ENCODE measurements at places on chromosomes 13 and 19.

GRCh38 chr13:75368167-75368566 lies 113.8 kb downstream of the TBC1D4 start:
- DNase-seq: no peak

DNA sequence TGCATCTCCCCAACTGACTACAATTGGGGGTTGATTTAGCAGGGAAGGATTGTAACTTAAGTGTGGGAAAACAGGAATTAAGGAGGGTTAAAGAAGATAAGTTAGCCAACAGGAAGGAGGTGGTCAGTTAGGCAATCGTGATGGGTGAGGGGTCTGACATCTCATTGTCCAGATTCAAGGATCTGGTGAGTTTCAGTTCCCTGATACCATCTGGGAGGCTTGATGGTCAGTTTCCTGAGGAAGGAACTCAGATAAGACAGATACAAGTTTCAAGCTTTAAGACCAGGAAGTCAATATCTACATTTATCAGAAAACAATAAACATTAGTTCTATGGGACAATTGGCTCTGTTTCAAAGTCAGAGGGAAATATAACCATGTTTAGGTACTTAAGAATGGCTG lies 601.8 kb downstream of the SLITRK6 start:
- no peak for DNase-seq

DNA sequence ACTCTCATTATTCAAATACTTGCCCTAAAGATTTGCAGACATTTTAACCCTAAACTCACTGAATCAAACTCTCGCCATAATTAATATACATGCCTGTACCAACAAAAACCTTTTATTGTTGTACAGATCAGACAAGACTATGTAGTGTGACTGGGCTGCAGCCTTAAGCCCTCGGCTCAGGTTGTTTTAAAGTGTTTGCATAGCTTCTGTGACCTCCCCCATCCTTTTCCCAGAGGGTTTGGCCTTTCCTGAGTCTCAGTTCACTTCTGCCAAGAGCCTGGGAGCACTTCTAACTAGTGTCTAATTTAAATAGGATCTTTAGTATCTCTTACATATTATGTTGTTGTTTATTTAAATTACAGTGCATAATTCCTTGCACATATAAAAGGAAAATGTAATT lies 158.2 kb downstream of the HS6ST3 start:
- DNase-seq: no peak

GRCh38 chr19:51326216-51327065 lies 15.0 kb downstream of the IGLON5 start:
- no peak for DNase-seq

GRCh38 chr19:2154587-2155075 lies 3.3 kb upstream of the AP3D1 start:
- no peak for DNase-seq

DNA sequence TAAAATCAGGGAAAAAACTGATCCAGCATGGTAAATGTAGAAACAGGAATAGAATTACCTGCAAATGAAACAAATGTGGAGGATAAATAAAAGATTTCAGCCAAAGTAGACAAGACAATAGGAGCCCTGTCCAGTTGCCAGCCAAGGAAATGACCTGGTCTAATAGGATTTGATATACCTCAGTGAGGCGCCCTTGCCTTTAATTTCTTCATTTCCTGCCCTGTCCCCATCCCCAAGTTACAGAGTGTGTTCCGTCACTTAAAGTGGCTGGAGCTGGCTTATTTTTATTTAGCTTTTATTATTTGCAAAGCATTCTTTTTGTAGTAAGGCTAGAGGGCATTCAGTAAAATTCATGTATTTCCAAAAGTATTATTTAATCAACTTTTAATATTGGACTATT lies 1022.0 kb downstream of the EFNB2 start:
- no peak for DNase-seq

GRCh38 chr13:49560270-49561061 lies 24.9 kb downstream of the RCBTB1 start:
- no peak for DNase-seq

- no peak for DNase-seq
Measured at GRCh38 chr19:46760363-46760762, 14.1 kb upstream of the STRN4 start.

DNA sequence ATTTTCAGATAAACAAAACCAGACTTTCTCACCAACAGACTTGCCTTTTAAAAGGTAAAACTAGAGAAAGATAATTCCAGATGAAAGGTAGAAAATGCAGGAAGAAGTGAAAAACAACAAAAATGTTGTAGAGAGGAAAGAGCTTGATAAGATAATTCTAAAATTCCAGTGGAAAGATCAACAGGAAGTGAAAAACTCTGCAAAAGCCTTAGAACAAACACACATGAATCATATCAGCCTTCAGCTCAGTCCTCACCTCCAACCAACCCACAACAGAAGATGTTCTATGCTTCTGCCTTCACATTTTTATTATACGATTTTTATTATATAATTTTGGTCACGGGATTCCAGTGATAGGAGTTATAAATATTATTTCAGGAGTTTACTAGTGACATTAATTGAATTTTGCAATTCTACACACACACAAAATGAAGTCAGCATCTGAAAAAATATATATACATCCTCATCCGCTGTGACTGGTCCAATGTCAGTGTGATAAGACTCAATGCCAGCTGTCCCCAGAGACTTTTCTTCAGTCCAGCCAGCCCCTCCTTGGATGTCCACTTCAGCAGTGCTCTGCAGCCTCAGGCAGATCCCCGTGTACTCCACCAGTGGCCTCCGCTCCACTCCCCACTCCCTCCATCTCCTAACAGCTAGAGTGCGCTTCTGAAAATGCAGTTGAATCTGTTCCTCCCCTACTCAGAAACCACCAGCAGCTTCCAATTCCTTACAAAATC lies 57.9 kb downstream of the GADD45B start:
- no peak for DNase-seq

DNA sequence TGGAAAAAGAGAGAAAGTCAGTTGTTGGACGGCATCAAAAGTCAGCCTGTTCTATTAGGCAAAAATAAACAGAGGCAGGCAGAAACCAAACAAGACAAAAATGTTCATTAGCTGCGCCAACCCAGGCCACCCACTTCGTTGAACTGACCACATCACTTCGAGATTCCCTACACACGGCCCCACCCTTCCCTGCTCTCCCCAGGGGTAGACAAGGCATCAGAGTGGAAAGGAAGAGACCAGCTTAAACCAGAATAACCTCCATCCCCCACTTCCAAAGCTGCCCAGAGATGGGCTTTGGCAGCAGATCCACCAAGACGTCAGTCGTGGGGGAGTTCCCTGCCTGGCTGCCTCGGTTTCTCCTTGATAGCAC lies 204.6 kb upstream of the TSHZ3 start:
- no peak for DNase-seq

- no peak for DNase-seq
Measured at GRCh38 chr13:73073050-73073449, 14.2 kb downstream of the KLF5 start.

- DNase-seq: no peak
Measured at GRCh38 chr19:3908266-3909054, 24.4 kb upstream of the NMRK2 start.

DNA sequence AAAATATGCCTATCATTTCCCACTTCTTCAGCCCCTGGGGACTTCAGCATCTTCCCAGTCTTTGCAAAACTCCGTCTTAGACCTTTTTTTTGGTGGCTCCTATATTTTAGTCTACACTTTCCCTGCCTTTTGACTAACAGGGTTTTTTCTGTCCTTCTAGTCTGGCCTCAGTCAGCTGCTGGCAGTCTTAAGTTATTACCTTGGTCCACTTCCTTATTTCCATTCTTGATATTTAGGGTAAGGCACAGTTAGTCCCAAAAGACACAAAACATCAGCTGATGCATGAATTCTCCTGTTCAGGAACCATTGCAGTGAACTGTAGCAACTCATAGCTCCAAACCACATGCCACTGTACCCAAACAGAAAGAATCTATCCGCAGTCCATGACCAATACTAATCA lies 234.6 kb upstream of the RFC3 start:
- no peak for DNase-seq

GRCh38 chr19:30111021-30111855 lies 169.2 kb downstream of the URI1 start:
- no peak for DNase-seq

GRCh38 chr13:39877134-39877533 lies 221.7 kb downstream of the COG6 start:
- DNase-seq: peak; percentile 59

GRCh38 chr19:34126966-34127365 lies 45.3 kb upstream of the LSM14A start:
- no peak for DNase-seq

DNA sequence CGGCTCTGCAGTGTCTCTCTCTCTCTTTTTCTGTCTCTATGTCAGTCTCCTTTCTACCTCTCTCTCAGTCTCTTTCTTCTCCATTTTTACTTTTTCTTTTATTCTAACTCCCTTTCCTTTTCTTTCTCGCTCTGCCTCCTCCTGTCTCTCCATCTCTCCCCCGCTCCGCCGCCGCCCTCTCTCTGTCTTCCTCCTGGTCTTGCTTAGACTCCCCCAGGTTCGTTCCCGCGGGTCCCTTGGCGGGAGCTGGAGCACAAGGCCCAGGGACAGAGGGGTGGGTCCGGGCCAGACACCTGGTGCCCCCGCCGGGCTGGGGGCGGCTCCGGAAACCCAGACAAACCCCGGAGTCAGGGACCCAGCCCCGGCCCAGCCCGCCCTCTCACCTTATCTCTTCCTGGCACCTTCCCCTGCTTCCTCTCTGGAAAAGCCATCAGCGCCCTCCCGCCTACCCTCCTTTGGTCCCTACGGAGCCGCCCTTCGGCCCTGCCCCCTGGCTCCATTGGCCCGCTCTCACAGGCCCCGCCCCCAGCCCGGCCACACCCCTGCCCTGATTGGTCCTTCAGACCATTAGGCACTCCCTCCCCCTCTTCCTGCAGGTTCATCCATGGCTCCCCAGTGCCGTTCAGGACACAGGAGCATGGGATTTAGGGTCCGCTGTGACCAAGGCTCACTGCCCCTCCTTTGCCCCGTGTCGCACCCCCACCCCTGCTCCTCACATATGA lies 15.4 kb upstream of the NOP53 start:
- no peak for DNase-seq

DNA sequence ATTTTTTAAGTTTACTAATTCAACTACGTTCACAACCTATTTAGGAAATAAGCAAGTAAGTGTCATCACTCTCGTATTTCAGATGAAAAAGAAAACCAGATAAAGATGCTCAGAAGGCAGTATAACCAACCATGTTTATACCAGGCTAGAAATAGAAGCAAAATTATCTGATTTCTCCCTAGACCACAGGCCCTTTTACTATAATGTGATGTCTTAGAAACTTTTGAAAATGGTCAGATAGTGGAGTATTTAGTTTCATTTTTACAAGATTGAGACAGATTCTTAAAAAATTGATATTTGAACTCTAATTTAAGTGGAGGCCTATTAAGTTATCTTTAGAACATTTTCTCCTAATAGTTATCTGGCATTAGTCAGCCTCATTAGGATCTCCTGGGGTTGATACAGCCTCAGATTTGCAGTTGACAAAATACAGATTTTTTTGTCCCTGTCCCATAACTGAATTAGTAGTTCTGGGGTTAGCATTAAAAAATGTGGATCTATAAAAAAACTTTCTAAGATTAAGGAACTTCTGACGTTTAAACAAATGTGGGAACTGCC lies 818.7 kb upstream of the PCDH9 start:
- no peak for DNase-seq

DNA sequence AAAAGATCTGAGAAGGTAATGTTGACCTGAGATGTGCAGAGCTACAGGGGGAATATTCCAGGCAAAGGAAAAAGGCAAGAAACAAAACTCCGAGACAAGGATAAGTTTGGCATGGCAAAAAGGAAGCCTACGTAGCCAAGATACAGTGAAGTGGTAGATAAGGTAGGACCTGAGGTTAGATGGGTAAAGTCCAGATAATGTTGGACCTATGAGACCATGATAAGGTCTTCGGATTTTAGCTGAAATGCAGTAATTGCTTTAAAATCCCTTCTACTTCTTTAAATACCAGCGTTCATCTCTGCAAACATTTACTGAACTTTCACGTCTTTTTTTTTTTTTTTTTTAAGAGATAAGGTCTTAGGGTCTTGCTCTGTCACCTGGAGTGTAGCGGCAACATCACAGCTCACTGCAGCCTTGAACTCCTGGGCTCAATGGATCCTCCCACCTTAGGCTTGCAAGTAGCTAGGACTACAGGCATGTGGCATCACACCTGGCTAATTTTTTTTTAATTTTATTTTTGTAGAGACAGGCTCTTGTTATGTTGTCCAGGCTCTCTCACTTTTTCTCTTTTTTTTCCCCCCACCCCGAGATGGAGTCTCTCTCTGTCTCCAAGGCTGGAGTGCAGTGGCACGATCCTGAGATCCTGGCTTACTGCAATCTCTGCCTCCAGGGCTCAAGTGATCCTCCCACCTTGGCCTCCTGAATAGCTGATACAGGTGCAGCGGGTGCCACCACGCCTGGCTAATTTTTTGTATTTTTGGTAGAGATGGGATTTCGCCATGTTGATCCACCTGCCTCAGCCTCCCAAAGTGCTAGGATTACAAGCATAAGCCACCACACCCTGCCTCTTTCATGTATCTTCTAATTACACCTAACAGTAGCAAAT lies 4.2 kb upstream of the WBP4 start:
- no peak for DNase-seq

GRCh38 chr13:92256211-92256610 lies 857.8 kb downstream of the GPC5 start:
- no peak for DNase-seq

DNA sequence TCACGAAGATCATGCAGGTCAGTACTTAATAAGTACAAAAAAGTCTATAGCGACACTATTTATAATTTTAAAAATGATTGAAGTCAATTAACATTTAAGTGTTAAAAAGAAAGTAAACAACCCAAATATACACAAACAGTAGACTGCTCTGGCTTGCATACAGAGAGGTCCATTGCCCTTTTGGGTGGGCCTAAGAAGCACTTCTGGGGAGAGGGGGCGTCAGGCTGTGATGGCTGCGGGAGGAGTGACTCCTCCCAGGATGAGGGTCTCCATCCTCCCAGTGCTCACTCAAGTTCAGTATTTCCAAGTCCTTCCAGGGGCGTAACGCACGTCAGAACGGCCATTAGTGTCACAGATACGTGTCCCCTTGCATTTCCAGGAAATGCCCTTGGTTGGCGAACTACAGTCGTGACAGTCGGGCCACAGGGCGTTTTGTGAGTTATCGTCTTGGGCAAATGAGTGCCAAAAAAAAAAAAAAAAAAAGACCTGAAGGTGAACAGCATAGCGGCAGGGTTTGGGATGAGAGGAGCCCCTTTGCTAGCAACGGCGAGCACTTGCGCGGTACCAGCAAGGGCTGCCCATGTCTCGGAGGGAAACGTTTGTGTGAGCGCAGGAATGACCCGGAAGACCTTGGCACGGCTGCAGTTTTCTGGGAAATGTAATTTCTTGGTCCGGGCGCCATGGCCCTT lies at the start of gene SCGB2B2:
SCGB2B2 (minus strand) TSS at position 463 of the 689 bp plus-strand sequence. CDS start 82,596 bp downstream, outside the sequence.
- peak; percentile 86 for DNase-seq

GRCh38 chr13:88895261-88895941 lies 1224.2 kb downstream of the SLITRK5 start:
- no peak for DNase-seq

- no peak for DNase-seq
Measured at GRCh38 chr13:111623208-111623607, 302.8 kb downstream of the TEX29 start.

- no peak for DNase-seq
Measured at GRCh38 chr19:2199215-2199614, 35.5 kb downstream of the DOT1L start.

Data from DMS 273 treated with DMSO at 0.1 percent for 48 hours (cell line).